ENCODE measurements at places on chromosomes 4 and X. TPM values are rescaled to one million over a fixed set of nuclear protein-coding genes. Genes with fewer than 3 reads are reported as not detected.

The MAGEA2 gene
- total RNA-seq, result 18.7 TPM

The SAGE1 gene
- total RNA-seq, result not detected

The REPS2 gene
- total RNA-seq, result 15.4 TPM

The NAT8L gene
- total RNA-seq, result 2.1 TPM

The ODAPH gene
- not detected for total RNA-seq

The ZNF595 gene
- total RNA-seq, result 9.3 TPM

The CCDC120 gene
- total RNA-seq, result 23.9 TPM

GRCh38 chr4:113990886-113991285 lies 11.4 kb upstream of the ARSJ start:
- H3K4me1 ChIP-seq, result no peaks in the 10 kb centered on the region
- no peak overlapping the region for H3K4me3 ChIP-seq
- H3K27ac ChIP-seq, result no peak overlapping the region
- H3K36me3 ChIP-seq, result no peaks in the 10 kb centered on the region

DNA sequence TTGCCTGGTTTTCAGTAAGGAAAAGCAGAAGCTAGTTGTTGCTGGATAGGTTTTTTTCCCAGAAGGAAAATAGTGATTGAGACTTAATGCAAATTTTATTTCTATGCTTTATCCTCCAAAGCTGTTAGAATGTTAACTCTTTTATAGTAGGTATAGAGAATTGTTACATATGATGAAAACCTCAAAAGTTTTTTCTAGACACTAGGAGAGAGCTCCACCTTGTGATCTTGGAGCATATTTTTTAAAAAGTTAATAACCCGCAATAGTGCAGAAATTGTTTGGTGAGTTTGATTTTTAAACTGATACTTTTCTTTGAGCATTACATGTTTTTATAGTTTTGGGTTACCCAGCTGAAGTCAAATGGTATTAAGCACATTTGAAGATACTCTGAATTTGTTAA lies 56.5 kb downstream of the STAG2 start:
- H3K27ac ChIP-seq, result no peak overlapping the region
- H3K4me3 ChIP-seq, result no peak overlapping the region
- no peaks in the 10 kb centered on the region for H3K36me3 ChIP-seq
- DNase-seq, result no peak

- peak; percentile 41 for DNase-seq
- peak overlapping the region; percentile 80 for H3K27ac ChIP-seq
- H3K4me3 ChIP-seq, result no peak overlapping the region
- H3K4me1 ChIP-seq, result peaks cover 56% of the 10 kb centered on the region
Measured at GRCh38 chr4:152983774-152984411, 47.8 kb downstream of the FHDC1 start.

- H3K27me3 ChIP-seq, result no peaks in the 10 kb centered on the region
- no peaks in the 10 kb centered on the region for H3K36me3 ChIP-seq
- no peaks in the 10 kb centered on the region for H3K4me1 ChIP-seq
Measured at GRCh38 chrX:18490806-18491555, 65.6 kb downstream of the CDKL5 start.

DNA sequence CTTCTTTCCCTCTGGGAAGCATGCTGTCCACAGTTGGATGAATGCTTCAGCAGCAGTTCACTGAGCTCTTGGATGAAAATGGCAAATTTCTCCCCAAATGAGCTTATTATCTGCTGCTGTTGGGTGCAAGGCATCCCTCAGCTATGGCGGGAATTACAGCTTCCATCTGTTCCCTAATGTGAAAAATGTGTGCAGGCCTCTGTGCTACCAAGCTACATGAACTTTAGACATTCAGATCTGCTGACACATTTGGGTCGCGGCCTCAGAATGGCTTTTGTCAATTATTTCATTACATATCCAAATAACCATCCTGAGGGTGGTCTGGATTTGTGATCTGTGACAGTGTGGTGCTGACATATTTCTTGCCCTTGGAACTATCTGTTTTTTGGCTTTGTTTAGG lies 119.5 kb upstream of the SCML1 start:
- H3K4me3 ChIP-seq, result no peak overlapping the region
- no peak overlapping the region for H3K27ac ChIP-seq
- no peaks in the 10 kb centered on the region for H3K27me3 ChIP-seq
- no peak for DNase-seq
- no peaks in the 10 kb centered on the region for H3K36me3 ChIP-seq

GRCh38 chr4:98482847-98483806 lies 175.3 kb downstream of the TSPAN5 start:
- peak overlapping the region; percentile 57 for H3K27ac ChIP-seq
- DNase-seq, result no peak
- H3K4me1 ChIP-seq, result peaks cover 58% of the 10 kb centered on the region
- no peak overlapping the region for H3K4me3 ChIP-seq

DNA sequence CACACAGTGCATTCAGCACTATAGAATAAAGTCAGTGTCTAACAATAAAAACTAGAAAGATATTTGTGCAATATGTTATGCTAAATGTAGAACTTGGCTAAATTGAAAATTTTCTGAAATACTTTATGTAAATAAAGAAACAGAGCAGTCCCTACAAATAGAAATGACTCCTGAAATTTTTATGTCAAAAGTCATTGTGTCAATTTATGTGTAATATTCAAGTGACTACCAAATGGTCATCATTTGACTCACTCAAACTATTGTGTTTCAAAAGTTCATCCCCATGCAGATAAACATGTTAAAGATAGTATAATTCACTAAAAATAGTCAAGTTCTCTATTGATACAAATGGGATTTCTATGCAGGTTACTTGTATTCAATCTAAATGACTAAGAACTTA lies 17.9 kb downstream of the LRBA start:
- H3K36me3 ChIP-seq, result no peaks in the 10 kb centered on the region
- no peaks in the 10 kb centered on the region for H3K4me1 ChIP-seq
- DNase-seq, result no peak
- no peak overlapping the region for H3K27ac ChIP-seq
- H3K27me3 ChIP-seq, result no peaks in the 10 kb centered on the region
- H3K4me3 ChIP-seq, result no peak overlapping the region

DNA sequence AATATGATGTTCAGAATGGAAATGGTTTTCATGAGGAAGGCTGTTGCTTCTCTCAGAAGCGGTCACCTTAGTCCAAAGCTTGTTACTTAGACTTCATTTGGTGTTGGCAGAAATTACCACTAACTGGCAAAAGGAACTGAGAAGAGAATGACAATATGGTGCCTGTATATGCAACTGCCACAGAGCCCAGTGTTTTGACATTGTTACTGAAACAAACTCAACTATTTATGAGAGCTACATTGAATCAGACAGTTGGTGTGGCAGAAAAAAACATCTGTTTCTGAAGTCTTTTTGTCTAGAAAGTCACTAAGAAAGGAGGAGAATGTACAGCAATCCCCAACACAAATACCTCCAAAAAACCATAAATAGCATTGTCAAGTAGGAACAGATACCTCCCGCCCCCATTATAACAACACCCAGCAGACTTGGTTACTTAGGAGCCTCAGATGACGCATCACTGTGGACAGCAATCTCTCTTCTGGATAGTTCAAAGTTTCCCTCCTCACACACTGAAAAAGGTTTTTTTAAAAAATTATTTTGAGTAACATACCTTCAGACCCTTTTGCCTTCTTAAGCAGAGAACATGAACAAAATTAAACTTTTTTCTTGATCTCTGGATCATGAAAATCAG lies 92.2 kb downstream of the MAML3 start:
- no peaks in the 10 kb centered on the region for H3K36me3 ChIP-seq
- no peak overlapping the region for H3K4me3 ChIP-seq
- DNase-seq, result no peak
- H3K27me3 ChIP-seq, result no peaks in the 10 kb centered on the region
- peaks cover 42% of the 10 kb centered on the region for H3K4me1 ChIP-seq

- H3K27ac ChIP-seq, result no peak overlapping the region
- H3K4me3 ChIP-seq, result no peak overlapping the region
- no peaks in the 10 kb centered on the region for H3K36me3 ChIP-seq
- DNase-seq, result no peak
- no peaks in the 10 kb centered on the region for H3K27me3 ChIP-seq
Measured at GRCh38 chrX:23849241-23849640, 58.5 kb downstream of the APOO start.

DNA sequence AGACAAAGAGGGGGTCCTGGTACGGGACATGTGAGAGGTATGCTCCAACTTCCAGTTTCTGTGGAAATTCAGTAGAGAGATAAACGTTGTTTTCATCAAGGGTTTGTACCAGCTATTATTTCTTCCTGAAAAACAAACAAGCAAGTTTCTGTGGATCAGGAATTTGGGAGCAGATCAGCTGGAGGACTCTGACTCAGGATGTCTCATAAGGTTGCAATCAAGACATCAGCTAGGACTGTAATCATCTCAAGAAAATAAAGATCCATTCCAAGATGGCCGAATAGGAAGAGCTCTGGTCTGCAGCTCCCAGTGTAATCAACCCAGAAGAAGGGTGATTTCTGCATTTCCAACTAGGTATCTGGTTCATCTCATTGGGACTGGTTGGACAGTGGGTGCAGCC lies 23.5 kb upstream of the NFKB1 start:
- H3K27me3 ChIP-seq, result no peaks in the 10 kb centered on the region
- DNase-seq, result no peak
- H3K36me3 ChIP-seq, result no peaks in the 10 kb centered on the region
- H3K27ac ChIP-seq, result no peak overlapping the region
- no peaks in the 10 kb centered on the region for H3K4me1 ChIP-seq

DNA sequence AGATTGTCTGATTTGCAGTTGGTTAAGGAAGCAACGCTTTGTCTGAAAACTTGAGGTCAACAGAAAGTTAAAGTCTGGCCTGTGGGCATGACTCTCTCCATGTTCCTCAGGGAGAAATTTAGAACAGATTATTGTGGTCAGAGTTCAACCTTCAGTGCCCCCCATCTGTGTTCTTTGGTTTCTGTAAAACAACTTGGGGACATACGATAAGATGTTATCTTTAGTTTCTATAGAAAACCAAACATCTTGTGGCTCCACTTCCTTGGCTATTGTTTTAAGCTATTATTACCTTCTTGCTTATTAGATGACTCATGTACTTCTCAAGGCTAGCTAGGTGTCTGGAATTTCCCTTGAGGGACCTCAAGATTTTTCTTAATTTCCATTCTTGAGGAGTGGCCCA lies 507.7 kb downstream of the PDHA2 start:
- H3K4me1 ChIP-seq, result no peaks in the 10 kb centered on the region
- no peaks in the 10 kb centered on the region for H3K27me3 ChIP-seq
- DNase-seq, result no peak
- no peak overlapping the region for H3K27ac ChIP-seq
- no peak overlapping the region for H3K4me3 ChIP-seq

DNA sequence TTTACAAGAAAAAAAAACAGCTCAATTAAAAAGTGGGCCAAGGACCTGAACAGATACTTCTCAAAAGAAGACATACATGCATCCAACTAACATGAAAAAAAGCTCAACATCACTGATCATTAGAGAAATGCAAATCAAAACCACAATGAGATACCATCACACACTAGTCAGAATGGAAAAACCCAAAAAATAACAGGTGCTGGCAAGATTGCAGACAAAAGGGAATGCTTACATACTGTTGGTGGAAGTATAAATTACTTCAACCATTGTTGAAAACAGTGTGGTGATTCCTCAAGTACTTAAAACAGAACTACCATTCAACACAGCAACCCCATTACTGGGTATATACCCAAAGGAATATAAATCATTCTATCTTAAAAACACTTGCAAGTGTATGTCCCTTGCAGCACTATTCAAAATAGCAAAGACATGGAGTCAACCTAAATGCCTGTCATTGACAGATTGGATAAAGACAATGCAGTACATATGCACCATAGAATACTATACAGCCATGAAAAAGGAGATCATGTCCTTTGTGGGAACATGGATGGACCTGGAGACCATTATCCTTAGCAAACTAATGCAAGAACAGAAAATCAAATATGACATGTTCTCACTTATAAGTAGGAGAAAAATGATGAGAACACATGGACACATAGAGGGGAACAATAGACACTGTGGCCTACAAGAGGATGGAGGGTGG lies 97.6 kb downstream of the RAB28 start:
- no peak overlapping the region for H3K27ac ChIP-seq
- DNase-seq, result no peak
- no peaks in the 10 kb centered on the region for H3K4me1 ChIP-seq
- no peaks in the 10 kb centered on the region for H3K27me3 ChIP-seq
- no peak overlapping the region for H3K4me3 ChIP-seq
- H3K36me3 ChIP-seq, result no peaks in the 10 kb centered on the region

All from PC-9 (cell line).